ENCODE measurements at places on chromosomes 2 and 18.

GRCh38 chr18:48320639-48320945, 88.6 kb downstream of the ZBTB7C start:
- DNase-seq: no peak

DNA sequence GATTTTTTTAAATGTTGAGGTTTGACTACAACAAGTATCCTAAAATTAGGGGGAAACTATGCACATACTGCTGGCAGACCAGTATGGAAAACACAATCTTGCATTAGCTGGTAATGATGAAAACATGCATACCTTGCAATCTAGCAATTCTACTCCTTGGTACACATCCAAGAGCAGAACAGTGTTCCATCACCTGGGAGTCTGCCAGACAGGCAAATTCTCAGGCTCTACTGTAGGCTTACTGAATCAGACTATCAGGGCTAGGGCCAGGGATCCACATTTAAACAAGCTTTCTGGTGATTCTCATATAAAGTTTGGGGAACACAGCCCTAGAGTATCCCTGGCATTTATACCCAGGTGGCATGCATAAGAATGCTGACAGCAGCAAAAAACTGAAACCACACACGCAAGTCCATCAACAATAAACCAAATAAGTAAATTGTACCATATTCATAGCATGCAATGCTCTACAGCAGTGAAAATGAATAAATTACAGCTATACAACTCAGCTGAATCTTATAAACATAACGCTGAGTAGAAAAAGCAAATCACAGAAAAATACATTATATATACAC, 13.6 kb downstream of the CDH2 start:
- no peak for DNase-seq

GRCh38 chr2:39141334-39142271, 20.8 kb upstream of the SOS1 start:
- no peak for DNase-seq

DNA sequence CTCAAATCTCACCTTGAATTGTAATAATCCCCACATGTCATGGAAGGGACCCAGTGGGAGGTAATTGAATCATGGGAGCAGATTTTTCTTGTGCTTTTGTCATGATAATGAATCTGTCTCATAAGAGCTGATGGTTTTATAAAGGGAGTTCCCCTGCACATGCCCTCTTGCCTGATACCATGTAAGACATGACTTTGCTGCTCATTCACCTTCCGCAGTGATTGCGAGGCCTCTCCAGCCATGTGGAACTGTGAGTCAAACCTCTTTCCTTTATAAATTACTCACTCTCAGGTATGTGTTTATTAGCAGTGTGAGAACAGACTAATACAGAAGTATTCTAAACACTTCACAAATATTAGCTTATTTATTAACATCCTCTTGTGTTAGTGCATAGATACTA, 516.7 kb downstream of the LRRTM4 start:
- no peak for DNase-seq

GRCh38 chr18:8218197-8218596, 391.0 kb upstream of the RAB12 start:
- no peak for DNase-seq

DNA sequence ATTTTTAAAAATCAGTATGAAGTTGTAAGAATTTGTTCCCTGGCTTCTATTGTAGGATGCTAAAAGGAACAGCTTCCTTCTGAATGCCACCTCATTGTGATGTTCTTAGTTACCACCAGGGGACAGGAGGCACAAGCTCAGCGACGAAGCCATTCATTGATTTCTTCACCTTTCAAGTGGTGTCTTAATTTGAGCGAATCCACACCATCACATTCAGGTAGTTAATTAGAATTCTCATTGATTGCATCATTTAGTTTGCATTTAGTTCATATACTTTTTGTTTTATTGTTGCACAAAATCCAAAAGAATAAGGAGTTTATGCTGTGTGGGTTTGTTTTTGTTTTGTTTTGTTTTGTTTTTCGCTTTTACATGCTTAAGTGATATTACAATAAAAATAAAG, 23.1 kb downstream of the CYP27C1 start:
- no peak for DNase-seq

DNA sequence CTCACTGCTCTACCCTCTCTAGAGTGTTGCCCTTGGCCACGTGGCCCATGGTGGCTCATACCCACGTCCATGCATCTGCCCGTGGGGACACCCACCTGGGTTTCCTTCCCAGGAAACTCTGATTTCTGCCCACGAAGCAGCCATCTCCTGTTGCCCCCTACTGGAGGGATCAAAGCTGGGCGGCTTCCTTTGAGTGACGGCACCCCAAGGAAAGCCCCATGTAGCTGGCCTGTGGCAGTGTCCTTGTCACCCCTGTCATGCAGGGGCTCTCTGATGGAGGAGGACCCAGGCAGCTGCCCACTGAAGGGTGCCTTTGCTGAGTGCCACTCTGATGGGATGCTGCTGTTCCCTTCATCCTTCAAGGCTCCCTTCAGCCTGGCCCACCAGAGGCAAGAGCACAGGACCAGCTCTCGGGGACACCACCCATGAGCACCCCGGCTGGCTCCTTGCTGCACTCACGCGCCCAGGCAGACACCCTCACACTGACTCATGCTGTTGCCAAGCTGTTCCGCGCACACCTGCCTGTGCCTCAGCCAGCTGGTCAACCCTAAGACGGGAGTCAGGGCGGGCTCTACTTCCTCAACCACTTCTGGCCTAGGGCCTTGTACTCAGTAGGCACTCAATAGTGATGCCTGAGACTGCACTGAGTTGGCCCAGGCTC, 101.1 kb downstream of the CTIF start:
- no peak for DNase-seq

- no peak for DNase-seq
Measured at GRCh38 chr2:10278029-10278762, 24.5 kb upstream of the HPCAL1 start.

- no peak for DNase-seq
Measured at GRCh38 chr2:237195396-237196120, 109.9 kb downstream of the COPS8 start.

GRCh38 chr2:75055820-75056675, 97.6 kb downstream of the POLE4 start:
- no peak for DNase-seq

- no peak for DNase-seq
Measured at GRCh38 chr2:142675398-142675797, 202.1 kb upstream of the KYNU start.

Data from stimulated activated CD8-positive, alpha-beta memory T cell treated with anti-CD3 and anti-CD28 coated beads, Interleukin-4, amount 100 ng/mL, for 1 hour (primary cell).